ENCODE measurements at places on chromosomes 1 and 21.
A peak's percentile ranks its signal among the peaks of the same experiment; 100 is the strongest.

GRCh38 chr21:29187944-29188343 is 57.5 kb downstream of the MAP3K7CL start:
- DNase-seq: no peak

DNA sequence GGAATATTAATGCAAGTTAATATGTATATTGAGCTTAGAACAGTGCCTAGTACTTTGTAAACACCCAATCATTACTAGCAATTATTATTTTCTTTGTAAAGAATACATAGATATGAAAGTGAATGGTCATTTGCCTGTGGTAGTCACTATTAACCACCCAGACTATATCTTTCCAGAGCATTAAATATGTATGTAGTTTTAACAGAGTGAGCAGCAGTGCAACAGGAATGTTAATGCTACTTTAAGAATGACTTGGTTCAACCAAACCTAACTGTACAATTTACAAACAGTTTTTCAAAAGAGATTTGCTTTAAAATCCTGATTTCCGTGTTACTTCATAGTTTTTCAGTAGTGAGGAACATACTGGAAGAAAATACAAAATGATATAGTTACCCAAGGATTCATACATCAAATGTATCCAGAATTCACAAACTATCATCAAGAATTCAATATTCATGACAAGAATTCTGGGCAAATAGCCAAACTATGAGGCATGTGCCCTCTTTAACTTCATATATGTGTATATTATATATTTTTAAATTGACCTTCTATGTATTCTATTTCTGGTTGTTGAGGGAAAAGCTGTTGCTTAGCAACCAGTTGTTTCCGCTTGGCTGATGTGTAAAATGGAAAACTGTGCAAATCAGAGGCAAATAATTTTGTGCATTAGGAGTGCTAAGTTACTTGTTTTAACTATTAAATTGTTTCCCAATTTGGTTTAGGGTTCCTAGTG is 34.9 kb upstream of the IVNS1ABP start:
- no peak for DNase-seq

- DNase-seq: no peak
Observed at GRCh38 chr1:201385299-201385891, 7.9 kb upstream of the TNNT2 start.

DNA sequence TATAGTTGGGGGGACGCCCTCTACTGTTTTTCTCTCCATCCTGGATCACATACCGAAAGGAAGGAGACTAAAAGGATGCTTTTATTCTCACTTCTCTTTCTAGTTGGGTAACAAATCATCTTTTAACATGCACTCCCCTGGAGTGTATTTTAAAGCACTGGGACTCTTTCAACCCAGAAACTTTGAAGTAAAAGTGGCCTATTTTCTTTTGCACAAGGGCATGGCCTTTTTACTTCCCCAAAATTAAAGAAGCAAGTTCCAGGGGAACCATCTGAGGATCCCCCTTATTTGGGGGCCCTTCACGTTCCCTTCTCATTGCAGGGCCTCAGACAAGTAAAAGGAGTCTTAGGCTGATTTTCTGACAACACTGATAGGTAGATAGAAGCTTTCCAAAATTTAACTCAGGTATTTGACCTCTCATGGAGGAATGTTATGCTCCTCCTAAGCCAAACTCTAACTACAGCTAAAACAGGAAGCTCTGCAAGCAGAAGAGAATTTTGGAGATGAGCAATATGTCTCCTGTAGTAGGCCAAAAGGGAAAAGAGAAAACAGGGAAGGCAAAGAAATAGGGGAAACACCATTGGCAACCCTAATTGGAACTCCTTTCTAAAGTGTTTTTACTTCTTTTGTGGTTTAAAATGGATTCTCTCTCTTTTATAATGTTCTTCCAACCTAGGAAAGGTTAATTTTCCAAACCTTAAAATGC is 8.9 kb upstream of the CD46 start:
- no peak for DNase-seq

- DNase-seq: no peak
Observed at GRCh38 chr1:91585982-91586381, 85.3 kb downstream of the CDC7 start.

DNA sequence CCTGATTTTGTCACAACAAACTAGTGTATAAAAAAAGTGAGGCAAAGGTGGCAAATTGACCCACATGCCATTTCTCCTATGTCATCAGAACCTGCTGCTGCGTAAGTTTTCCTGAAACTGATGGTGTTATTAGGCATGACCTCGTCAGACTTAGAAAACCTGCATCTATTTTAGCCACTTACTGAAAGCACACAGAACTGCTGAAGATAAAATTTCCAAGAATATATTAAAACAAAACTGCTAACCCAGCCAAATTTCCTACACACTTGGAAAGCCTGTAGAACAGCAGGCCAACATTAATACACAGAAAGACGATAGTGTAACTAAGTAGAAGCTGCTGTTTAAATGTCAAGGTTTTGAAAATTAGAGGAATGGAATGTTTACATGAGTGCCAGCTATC is 674.5 kb upstream of the CXADR start:
- no peak for DNase-seq

GRCh38 chr21:45267390-45267760 is 20.3 kb downstream of the POFUT2 start:
- DNase-seq: no peak

DNA sequence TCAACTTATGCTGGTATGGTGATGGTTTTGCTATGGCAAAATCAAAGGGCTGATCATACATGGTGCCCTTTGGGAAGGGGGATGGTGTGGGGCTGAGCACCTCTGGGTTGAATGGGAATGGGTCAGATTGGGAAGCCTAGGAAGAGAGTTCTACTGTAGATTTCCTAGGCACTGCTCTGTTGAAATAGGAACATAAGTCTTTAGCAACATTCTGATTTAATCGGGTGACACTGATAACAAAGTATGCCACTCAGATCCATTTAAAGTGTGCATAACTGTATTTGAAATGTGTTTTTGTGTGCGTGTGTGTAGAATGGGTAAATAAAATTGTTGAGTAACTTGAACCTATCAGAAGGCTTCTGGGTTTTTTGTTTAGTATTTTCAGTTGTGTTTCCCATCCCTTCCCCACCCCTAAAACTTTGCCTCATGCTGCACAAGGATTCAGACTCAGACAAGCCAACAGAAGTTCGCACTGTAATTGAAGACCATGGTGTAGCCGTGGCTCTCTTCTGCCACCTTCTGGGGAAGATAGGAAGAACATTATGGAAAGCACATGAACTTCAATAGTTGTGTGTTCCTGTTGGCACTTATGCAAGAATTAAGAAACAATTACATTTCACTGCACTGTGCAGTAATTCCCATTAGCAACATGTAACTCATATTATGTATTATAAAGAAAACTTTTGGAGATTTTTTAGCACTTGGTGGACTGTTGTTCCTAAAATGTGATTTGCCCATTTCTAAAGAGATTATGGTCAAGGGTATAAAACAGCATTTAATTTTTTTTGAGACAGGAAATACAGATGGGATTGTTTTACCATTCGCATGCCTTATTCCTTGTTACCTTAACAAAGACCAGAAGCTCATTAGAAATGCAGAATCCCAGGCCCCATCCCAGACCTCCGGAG is 10.9 kb upstream of the C4BPB start:
- DNase-seq: peak; percentile 20

- no peak for DNase-seq
Observed at GRCh38 chr1:77347646-77348045, 65.8 kb downstream of the AK5 start.

DNA sequence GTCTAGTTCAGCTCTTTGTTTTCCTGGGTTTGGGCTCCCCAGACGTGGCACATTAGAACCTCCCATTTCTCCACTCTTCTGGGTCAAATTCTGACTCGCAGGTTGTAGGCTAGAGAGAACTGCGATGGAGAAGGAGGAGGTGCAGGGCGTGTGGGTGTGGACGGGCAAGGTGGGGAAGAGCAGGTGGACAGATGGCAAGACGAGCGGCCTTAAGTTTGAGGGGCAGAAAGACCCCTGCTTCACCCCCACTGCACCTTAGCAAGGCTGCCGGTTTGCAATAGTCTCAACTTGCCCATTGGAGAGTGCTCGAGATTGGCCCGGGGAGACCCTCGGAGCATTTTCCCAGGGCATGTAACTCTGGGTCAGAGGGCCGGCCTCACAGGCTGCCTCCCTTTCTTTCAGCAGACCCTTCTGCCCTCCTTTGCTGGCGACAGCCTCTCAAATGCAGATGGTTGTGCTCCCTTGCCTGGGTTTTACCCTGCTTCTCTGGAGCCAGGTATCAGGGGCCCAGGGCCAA is 1.7 kb downstream of the IL24 start:
- DNase-seq: no peak

DNA sequence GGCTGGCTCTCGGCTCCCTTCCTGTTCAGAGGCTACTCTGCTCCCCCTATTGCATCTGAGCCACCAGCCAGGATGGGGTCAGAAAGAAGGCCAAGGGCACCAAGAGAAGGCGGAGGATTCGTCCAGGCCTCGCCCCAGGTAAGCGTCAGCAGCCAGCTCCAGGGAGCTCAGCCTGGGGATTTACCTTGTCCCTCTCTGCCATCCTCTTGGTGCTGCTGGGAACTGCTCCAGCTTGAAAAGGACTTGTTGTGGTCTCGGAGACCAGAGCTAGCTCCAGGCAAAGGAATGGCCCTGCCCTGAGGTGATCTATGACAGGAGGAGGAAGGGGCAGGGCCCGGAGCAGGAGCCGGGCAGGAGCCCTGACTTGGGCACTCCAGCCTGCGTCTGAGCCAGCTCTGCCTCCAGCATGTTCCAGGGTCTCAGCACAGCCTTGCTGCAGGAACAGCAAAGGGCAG is 113.7 kb upstream of the IFFO2 start:
- no peak for DNase-seq

GRCh38 chr1:91732291-91733107 is 153.5 kb downstream of the TGFBR3 start:
- DNase-seq: no peak

- DNase-seq: no peak
Observed at GRCh38 chr1:10613861-10614260, 139.1 kb downstream of the PEX14 start.

GRCh38 chr1:145999321-146000024 is 3.1 kb upstream of the TXNIP start:
- no peak for DNase-seq

DNA sequence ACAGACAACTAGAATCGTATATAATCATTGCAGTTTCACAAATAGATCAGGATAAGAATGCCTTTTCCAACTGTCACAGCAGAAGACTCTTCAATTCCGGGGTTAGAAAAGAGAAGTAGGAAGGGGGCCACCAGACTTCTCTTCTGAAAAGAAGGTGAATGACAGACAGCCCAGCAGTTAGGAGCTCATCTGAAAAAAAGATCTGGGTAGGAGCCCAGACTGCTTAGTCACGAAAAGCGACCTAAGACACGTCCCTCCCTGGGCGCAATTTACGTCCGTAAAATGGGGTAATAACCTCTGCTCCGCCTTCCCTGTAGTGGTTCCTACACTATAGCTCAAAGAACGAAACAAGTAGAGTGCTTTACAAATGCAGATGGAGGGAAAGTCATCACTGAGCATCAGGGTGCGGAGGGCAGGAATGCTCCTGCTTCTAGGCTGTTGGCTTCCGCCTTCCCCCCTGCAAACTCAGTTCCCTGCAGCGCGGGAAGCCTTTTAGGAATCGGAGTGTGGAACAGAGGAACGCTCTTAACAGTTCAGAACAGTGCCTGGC is 582 bp downstream of the ORC1 start:
- no peak for DNase-seq

DNA sequence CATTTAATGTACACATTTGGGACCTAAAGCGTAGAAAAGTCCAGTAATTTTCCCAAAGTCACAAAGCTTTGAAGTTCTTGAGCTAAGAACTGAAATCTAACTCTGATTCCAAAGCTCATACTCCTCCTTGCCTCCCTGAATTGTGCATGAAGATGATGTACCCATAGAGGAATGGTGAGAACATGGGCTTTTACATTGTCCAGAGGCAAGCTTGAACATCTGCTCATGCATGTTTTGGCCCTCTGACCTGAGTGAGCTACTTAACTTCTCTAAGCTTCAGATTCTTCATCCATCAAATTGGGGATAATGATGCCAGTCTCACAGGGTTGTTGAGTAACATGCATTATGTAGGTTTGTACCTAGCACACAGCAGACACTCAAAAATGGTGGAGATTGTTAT is 258.4 kb upstream of the HOOK1 start:
- DNase-seq: no peak

- no peak for DNase-seq
Observed at GRCh38 chr1:163928069-163928468, 606.3 kb downstream of the NUF2 start.

DNA sequence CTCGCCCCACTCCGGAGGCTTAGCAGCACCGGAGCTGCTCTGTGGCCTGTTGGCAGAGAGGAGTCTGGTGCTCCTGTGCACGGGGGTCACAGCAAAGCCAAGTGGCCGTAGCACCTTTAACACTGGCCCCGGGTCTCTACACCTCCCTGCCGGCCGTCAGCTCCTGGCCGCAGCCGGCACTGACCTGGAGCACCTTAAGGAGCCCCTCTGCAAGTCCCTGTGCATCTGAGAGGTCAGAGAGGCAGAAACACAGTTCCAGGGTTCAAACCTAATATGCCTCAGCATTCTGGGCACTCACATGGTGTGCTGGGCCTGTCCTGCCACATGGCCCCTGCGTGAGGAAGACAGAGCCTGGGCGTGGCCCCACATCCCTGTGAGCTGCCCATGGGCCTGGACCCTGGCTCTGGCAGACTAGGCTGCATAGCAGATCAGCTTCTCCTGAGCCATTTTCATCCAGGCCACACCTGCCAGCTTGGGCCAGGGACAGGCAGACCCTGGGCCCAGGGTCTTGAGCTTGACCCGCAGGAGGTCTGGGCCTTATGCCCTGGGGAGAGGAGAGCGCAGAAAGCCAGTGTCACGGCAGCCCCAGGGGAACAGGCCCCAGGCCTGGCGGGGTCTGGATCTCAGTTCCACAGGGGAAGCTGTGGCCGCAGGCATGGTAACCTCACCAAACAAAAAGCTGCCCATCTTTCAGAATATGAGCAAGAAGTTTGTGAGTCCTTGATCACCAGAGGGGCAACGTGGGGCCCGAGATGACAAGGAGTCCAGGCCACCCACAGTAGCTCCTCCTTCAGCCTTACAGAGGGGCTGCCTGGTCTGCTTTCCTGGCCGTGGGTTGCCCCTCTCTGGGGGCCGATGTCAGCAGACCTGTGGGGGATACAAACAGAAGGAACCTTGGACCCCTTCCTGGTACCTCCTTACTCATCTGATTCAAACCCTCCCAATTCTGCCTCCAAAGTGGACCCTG is 146.0 kb upstream of the COL6A1 start:
- no peak for DNase-seq

- DNase-seq: no peak
Observed at GRCh38 chr1:48499211-48499735, 27.3 kb upstream of the SPATA6 start.

Data from substantia nigra (tissue), 51 donors.